Stimulated activated CD8-positive, alpha-beta memory T cell treated with anti-CD3 and anti-CD28 coated beads, Interleukin-7, amount 100 ng/mL, for 24 hours (primary cell): ENCODE measurements at places on chromosomes 13 and 19.

DNA sequence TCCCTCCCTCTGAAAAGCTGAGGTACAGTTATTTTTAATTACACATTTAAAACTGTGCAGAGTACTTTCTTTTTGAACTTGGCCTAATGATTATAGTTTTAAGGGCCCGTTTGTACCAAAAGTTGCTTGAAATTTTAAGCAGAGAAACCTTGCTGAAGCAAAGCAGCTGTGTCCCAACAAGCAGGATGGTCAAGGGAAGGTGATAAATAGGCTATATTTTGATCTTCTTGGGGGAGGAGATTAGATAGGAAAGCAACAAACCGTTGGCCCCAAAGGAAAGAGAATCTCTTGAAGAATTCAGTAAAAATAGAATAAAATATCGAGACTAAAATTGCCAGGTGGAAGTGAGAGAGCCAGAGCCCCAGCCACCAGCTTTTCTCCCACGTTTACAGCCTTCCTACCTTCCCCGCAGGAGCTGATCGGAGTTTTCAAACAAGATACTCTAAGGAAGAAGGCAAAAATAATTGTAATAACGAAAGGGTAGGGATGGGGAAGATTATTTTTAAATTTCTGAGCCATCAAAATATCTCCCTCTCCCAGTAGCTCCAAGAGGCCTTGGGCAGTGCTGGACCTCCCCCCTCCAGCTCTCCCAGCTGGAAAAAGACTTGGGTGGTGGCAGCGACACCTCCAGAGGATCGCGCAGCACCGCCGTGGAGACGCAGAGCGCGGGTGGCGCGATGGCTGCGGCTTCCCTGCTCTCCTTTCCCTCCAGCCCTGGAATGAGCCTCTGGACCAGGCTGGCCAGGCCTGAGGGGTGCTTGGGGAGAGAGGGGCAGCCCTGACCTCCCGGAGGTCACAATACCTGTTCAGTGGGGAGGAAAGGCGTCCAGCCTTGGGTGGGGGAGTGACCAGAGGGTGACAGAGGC, 5.8 kb downstream of the ZIC2 start:
- no peak for DNase-seq

DNA sequence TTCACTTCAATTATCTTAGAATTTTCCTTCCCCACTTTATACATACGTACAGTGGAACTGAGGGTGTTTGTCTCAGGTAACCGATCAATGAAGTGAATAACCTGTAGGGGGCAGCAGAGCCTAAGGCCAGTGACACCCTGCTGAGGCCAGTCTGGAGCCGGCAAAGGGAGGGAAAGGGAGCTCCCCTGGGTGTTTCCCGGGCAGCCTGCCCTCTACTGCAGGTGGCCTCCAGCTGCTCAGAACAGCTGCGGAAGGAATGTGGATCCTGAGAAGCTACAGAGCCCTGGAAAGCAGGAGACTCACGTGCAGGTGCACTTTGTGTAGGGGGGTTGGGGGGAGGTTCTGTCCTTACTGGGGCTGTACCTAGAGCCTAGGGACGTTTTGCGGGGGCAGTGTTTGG, 832 bp upstream of the ZNF491 start:
- DNase-seq, result no peak

- no peak for DNase-seq
Observed at GRCh38 chr13:45659536-45659935, 42.6 kb upstream of the CBY2 start.

- DNase-seq, result no peak
Observed at GRCh38 chr13:27405546-27406134, 18.8 kb upstream of the GTF3A start.

- DNase-seq, result no peak
Observed at GRCh38 chr19:6610934-6611852, 20.2 kb upstream of the CD70 start.

DNA sequence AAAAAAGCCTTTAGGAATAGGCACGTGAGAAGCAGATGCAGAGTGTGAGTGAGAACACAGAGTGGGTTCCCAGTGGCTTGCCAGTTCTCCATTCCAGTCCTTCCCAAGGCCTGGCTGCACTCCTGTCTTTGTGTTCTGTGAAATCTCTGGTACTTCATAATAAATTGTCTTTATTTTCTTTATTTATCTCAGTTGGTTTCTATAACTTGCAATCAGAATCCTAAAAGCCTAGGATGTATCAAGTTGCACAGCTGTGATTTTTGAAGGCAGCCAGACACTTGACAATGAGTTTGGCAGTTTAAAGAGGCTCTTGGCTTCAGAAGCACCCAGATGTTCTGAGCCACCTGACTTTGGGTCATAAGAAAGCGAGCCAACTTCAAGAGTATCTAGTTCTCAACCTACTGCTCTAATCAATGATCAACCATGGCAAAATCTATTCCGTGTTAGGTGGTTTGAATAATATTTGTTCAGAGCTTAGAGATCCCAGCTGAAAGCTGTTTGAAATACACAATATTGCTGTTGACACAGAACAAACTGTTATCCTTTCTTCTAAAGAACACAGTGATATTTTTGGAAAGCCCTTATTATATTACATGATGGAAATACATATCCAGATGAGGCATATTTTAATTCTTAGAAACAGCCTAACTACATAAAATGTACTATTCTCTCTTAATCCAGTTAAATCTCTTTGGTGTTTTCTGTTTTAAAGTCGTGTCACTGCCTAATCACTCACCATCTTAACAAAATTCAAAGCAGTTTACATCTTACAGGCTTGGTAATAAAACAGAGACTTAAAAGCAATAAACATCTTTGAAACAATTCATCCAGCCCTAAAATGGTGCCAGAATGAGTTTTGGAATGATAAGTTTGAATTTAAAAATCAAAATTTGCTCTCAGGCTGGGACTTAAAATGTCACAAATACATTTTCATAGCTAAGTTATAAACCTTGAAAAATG, 483.0 kb upstream of the NBEA start:
- no peak for DNase-seq

DNA sequence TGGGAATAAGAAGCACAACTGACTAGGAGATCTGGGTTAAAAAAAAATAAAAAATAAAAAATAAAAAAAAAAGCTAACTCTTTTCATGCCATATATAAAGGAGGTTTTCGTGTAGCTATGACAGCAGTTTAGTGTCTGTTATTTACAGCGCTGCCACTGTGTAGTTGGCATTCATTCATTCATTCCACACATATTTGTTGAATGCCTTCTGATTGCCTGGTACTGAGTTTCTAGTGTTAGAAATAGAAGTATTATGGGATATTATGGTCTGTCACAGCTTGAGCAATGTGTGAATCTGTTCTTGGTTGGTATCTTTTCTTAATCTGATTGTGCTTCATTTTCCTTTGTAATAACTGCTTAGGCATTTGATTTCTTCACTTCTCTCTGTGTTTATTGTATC, 237.4 kb downstream of the NBEA start:
- DNase-seq, result no peak
